Stimulated activated CD4-positive, alpha-beta T cell treated with anti-CD3 and anti-CD28 coated beads, Interleukin-4, amount 100 ng/mL, for 48 hours (primary cell): ENCODE measurements at places on chromosomes 3 and 15.

GRCh38 chr3:27360113-27361078 lies 8.8 kb downstream of the NEK10 start:
- DNase-seq, result no peak

DNA sequence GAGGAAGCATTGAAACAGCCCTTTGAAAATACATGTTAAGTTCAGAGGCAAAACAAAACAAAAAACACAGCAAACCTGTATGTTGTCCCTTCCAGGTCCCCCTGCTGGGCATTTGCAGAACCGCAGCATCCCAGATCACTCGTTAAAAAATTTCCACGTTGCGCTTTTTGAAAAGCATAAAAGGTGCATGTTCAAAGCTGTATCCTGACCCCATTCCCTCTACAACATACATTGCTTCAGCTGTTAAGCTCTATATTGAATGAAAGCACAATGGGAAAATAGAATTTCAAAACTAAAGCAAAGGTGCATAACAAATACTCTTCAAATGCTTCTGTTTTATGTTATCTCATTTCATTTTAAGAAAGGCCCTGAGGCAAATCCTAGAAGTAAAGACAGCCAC lies 328.3 kb downstream of the THSD4 start:
- peak; percentile 13 for DNase-seq

DNA sequence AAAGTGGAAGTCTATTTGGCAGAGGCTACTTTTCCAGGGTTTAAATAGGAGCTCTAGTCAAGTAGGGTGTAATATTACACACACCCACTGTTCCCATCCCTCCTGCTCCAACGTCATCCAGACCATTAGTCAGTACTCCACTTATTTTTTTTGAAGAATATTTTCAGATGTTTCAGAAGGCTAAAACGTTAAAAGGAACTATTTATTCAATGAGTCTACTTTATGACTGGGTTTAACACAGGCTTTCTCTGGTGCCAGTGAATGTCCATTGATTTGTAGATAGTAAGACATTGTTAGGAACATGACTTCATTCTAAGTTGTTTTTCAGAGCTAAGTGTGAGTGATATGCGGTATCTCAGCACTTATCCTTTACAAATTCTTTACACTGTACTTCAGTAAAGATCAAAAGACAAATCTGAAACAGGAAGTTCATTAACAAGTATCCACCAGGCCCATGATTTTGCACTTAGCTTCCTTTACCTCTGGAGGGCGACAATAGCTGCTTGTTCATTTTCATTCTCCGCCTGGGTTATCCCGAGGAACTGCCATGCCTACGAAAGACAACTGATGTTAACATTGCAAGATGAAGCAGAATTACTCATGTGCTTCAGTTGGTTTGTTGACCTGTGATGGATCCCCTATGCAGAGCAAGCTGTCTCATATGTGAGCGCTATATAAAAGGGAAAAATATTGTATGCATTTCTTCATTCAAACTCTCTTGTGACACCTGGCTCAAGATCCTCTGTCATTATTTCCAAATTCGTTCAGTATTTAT lies 158.7 kb downstream of the USP13 start:
- DNase-seq, result no peak

DNA sequence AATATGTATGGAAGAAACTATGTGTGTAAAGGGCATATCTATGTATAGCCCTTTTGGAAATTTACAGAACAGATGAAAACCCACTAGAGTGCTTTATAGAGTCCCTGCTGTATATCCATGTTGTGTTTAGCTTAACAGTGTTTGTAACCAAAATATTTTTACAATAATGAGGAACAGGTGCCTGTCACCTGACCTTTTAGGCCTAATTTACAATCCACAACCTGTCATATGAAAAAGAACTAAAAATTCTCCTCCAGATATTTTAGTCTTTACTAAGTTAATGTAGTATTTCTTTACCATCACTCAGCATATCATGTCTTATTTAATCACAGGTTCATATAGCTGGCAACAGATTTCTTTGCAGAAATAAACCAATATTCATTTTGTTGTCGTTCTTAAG lies 16.4 kb upstream of the SATB1 start:
- no peak for DNase-seq
